H9 (cell line): ENCODE measurements at places on chromosomes 12 and 14. TPM values are rescaled to one million over a fixed set of nuclear protein-coding genes. Genes with fewer than 3 reads are reported as not detected.

DNA sequence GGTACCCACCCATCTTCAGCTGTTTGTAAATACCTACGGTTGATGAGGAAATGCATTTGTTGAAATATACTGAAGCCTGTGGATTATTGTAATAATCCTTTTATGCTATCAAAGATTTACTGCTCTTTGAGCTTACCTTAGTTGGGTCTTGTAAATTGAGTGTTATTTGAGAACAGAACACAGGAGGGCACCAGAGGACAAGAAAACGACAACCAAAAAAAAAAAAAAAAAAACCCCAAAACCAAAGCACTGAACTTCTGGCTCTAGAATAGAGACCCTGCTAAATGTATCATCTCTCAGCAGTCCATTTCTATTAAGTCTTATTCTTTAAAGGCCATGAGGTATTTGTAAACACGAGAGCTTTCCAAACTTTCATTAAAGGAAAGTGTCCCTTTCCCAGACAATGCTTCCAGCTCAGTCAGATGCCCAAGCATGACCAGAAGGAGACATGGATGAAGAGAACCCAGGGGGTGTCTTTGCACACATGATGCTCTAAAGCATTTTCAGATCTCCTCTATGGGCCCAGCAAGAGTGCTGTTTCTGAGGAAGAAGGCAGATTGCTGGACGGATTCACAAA is 763.9 kb downstream of the NRXN3 start:
- no peak for DNase-seq

- no peak for DNase-seq
Observed at GRCh38 chr14:100629696-100630095, 42.5 kb upstream of the BEGAIN start.

DNA sequence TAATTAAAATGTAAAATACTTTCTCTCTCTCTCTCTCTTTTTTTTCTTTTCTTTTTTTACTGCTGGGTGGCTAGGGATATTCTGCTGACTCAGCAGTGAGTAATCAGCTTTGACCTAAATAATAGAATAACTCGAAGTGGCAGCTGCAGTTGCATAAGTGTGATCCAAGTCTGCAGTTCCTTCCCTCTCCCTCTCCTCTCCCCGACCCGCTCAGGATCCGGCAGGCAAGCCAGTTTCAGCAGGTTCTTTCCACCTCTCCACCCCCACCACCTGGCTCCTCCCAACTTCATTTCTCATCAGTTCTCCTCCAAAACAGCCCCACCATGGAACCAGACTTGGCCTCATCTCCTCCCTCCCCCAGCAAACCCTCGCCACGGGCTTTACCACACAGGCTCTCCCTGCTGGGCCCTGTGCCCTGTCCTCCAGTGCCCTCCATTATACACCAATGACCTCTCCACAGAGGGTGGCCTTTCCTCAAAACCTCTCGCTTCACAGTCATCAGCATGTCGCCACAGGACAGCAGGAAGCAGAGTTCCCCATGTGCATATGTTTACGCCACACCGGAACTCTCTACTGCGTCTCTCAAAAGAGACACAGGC is 22.4 kb downstream of the SLC7A8 start:
- DNase-seq, result peak; percentile 80

- DNase-seq, result no peak
Observed at GRCh38 chr14:101879529-101880336, 84.6 kb upstream of the DYNC1H1 start.

DNA sequence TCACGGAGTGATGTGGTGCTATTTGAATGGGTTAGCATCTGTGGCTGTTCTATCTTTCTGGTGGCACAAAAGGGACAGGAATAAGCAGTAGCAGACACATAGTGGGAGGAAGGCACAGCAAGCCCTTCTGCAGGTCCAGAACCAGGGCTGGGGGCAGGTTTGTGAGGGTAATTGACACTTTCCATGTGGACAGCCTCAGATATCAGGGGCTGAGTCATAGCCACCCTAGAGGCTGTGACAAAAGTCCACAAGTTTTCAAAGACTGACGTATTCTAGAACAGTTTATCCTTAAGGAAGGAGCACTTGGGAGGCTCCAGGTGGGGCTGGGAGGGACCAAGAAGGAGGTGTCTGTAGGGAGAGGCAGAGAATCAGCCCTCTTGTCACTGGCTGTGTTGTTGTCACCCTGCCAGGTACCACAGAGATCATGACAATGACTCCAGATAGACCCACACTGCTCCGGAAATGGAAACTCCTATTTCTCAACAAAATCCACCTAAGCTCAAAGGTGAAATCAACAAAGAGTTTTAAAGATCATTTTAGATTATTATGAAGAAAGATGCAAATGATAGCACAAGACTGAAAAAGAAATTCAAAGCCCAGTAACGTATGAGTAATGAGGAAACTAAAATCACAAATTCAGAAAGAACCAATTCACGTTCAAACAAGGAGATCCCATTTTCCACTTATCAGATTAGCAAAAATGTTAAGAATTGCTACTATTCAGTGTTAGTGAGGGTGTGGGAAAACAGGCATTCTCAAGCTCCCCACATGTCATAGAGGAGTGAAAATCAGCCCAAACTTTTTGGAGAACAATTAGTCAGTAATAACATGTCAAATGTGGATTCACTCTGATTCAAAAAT is 48.3 kb downstream of the NFKBIA start:
- DNase-seq, result no peak

The NUAK1 gene
- total RNA-seq, result 9.5 and 10.1 TPM in 2 replicates

The LRCOL1 gene
- total RNA-seq, result not detected in 2 replicates

- DNase-seq, result no peak
Observed at GRCh38 chr12:59014885-59015284, 94.6 kb upstream of the LRIG3 start.

- peak; percentile 95 for DNase-seq
Observed at GRCh38 chr12:94560431-94561221, 89.7 kb downstream of the TMCC3 start.

The CPNE6 gene
- total RNA-seq, result not detected in 2 replicates

The GUCY2C gene
- 1.3 and 1.9 TPM in 2 replicates for total RNA-seq

The SPIC gene
- not detected in 2 replicates for total RNA-seq

The ZNF385A gene
- 5.7 and 6.2 TPM in 2 replicates for total RNA-seq

DNA sequence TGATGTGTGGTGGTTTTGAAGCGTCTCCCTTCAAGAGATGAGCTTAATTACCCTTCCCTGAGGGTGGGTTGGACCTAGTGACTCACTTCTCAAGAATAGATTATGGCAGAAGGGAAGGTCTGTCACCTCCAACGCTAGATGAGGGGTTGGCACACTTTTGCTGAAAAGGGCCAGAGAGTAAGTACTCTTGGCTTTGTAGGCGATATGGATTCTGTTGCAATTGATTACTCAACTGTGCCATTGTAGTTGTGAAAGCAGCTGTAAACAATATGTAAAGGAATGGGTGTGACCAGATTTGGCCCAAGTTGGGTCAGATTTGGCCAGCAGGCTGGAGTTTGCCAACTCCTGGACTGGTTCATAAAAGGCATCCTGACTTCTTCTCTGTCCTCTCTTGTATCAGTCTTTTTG is 53.3 kb downstream of the SMIM41 start:
- no peak for DNase-seq

DNA sequence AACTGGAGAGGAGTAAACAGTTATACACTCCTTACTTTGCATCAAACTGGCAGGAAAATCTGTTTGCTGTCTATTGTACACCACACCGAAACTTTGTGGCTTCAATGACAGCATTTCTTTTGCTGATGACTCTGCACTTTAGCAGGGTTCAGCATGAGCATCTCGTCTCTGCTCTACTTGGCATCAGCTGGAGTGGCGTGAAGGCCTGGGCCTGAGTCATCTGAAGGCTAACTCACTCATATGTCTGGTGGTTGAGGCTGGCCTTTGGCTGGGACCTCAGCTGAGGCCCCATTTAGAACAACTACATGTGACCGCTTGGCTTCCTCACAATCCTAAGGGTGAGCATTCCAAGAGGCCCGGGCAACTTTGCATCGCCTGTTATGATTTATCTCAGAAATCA is 28.7 kb upstream of the REP15 start:
- no peak for DNase-seq

DNA sequence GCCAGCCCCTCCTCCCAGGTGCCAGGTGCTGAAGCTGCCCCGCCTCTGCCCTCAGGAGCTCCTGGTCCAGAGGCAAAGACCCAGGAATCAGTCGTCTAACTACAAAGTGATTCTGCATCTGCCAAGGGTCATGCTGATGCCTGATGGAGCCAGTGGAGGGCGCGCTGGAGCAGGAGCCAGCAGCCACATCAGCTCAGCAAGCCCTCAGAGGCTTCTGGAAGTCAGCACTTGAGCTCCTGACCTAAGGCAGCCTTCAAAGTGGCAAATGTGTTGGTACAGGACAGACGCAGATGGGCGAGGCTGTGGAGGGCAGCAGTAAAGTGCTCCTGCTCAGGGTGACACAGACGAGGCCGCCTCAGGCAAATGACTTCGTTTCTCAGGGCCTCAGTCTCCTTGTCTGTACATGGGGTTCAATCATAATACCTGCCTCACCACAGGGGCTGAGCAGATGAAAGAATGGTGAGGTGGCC is 10.9 kb downstream of the C12orf43 start:
- DNase-seq, result peak; percentile 92

GRCh38 chr12:52341066-52341580 is 19.9 kb upstream of the KRT83 start:
- no peak for DNase-seq

The KERA gene
- not detected in 2 replicates for total RNA-seq

- DNase-seq, result no peak
Observed at GRCh38 chr14:101008631-101009336, 105.3 kb upstream of the RTL1 start.

The CDCA3 gene
- 45.1 and 48.6 TPM in 2 replicates for total RNA-seq

GRCh38 chr12:103312742-103313354 is 182.9 kb downstream of the C12orf42 start:
- DNase-seq, result no peak

- DNase-seq, result no peak
Observed at GRCh38 chr12:86914721-86915120, 658.5 kb upstream of the MGAT4C start.

DNA sequence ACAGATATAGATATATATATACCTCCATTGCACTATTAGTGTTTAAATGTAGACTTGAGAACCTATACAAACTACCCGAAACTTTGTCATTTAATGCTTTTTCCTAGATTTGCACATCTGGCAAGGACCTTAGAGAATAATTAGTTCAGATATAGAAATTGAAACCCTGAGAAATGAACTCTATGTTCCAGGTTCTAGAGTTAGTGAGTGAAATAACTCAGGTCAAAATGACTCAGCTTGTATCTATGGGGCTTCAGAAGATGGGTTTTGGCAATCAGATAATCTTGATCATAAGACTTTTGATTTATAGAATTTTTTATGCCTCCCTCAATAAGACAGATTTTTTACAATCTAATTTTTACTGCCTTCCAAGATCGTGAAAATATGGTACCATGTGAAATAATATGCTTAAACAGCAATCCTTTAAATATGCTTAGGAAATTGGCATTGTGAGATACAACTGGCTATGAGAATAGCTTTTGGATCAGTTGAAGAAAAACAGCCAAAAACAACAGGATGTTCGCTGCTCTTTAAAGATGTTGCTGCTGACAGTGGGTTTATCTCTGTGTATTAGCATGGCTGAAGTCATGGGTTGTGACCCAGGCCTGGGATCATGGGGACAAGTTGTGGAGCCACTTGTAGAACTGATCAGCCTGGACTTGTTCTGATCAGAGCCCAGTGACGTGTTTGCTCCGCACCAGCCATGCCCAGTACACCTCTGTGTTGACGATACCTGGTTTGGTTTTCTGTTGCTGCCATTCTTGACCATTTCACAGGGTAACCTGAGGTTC is 63.6 kb downstream of the TTLL5 start:
- no peak for DNase-seq

GRCh38 chr14:60153991-60154390 is 11.2 kb downstream of the DHRS7 start:
- DNase-seq, result no peak

DNA sequence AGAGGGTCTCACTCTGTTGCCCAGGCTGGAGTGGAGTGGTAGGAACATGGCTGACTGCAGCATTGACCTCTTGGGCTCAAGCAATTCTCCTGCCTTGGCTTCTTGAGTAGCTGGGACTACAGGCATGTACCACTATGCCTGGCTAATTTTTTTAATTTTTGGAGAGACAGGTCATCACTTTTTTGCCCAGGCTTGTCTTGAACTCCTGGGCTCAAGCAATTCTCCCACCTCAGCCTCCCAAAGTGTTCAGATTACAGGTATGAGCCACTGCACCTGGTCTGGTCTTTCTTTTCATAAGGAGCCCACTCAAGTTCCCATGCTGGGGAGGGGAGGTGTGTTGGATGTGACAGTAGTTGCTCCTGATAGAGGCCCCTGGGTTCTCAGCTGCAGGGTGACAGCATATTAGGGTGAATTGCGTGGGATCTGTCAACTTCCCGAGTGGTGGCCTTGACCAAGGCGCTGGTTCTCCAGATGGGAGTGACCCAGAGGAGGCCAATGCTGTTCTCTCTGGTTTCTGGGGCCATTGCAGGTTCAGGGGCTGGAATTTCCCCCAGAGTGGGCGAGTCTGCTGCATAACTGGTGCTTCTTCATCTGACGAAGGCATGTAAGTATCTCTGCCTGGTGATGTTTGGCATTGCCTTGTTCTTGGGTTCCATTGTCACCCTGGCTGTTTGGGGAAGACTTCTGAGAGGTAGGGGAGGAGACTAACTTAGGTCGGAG is 52.4 kb upstream of the ESRRB start:
- DNase-seq, result no peak

The CLEC4D gene
- 0.42 and 0.48 TPM in 2 replicates for total RNA-seq

The CEBPE gene
- not detected in 2 replicates for total RNA-seq

DNA sequence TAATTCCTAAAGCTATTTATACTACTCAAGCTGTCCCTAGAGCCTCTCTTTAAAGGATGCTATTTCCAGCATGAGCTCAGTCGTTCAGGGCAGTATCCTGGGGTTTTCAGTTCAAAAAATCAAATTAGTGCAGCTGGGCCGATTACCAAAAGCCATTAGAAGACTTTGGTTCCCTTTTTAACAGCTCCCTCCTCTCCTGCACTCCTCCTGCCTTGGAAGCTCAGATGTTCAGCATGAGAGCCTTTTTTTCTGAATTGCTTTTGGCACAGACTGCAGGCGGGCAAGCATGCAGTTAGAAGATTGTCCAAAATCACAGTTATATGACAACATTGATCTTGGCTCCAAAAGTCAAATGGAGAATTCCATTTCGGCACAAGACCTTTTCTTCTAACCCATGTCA is 179.6 kb downstream of the SLC35F4 start:
- no peak for DNase-seq

The GYS2 gene
- total RNA-seq, result not detected in 2 replicates

The ARHGAP9 gene
- 3.7 and 4.4 TPM in 2 replicates for total RNA-seq

GRCh38 chr12:97335115-97335514 is 127.5 kb upstream of the RMST start:
- DNase-seq, result no peak

- DNase-seq, result peak; percentile 23
Observed at GRCh38 chr14:104442107-104442551, 137.4 kb upstream of the C14orf180 start.

The TSPAN31 gene
- total RNA-seq, result 18.8 and 20.0 TPM in 2 replicates

GRCh38 chr12:47388712-47389111 is 309.0 kb upstream of the AMIGO2 start:
- peak; percentile 52 for DNase-seq

The SLC17A8 gene
- not detected in 2 replicates for total RNA-seq

GRCh38 chr14:71187633-71188356 is 280.5 kb downstream of the PCNX1 start:
- DNase-seq, result peak; percentile 39

The ASCL4 gene
- total RNA-seq, result not detected in 2 replicates

- DNase-seq, result no peak
Observed at GRCh38 chr12:19307451-19307850, 131.8 kb upstream of the AEBP2 start.

The CNTN1 gene
- total RNA-seq, result 5.4 and 6.5 TPM in 2 replicates
